Endodermal cell (in vitro differentiated cells): ENCODE measurements at places on chromosomes 3 and 15. TPM values are rescaled to one million over a fixed set of nuclear protein-coding genes. Genes with fewer than 3 reads are reported as not detected.

Gene HDAC11
- total RNA-seq = 14.0 and 17.0 TPM in 2 replicates

Gene CKMT1B
- 4.0 and 4.7 TPM in 2 replicates for total RNA-seq

Gene VIPR1
- 9.2 to 12.9 TPM (median 11.7 TPM) in 3 replicates for total RNA-seq

Gene ZCWPW2
- 0.75 TPM in 1 of 2 replicates, not detected in the other for total RNA-seq

Gene LRRC3B
- total RNA-seq = 0.31 TPM in 1 of 3 replicates, not detected in the others

Gene GP5
- total RNA-seq = 0.09 to 0.13 TPM in 2 of 3 replicates, not detected in the other

Gene PPM1L
- total RNA-seq = 3.3 and 3.5 TPM in 2 replicates

Gene FANCD2OS
- not detected in 3 replicates for total RNA-seq

Gene GOLGA8S
- total RNA-seq = 0.09 to 0.13 TPM in 2 of 3 replicates, not detected in the other

Gene ASB14
- total RNA-seq = not detected in 3 replicates

Gene LPP
- 104 and 105 TPM in 2 replicates for total RNA-seq

Gene PIGZ
- total RNA-seq = 0.25 and 0.31 TPM in 2 replicates

Gene SPRED1
- total RNA-seq = 56.0 to 61.7 TPM (median 56.6 TPM) in 3 replicates

Gene RPL22L1
- 119 and 134 TPM in 2 replicates for total RNA-seq

Gene GPR149
- not detected in 3 replicates for total RNA-seq

Gene SLC27A2
- total RNA-seq = 4.0 and 4.1 TPM in 2 replicates

Gene TRNT1
- total RNA-seq = 14.1 to 31.8 TPM (median 29.3 TPM) in 3 replicates

Gene BRK1
- total RNA-seq = 110 and 118 TPM in 2 replicates

Gene RFT1
- total RNA-seq = 25.5 to 35.2 TPM (median 34.7 TPM) in 3 replicates

Gene FAM81A
- 0.41 and 0.88 TPM in 2 replicates for total RNA-seq

Gene CRYBG3
- total RNA-seq = 8.1 to 17.2 TPM (median 9.7 TPM) in 3 replicates

Gene CIDEC
- not detected in 2 replicates for total RNA-seq

Gene UBAP1L
- total RNA-seq = 1.5 to 4.3 TPM (median 3.4 TPM) in 3 replicates

Gene CHDH
- 9.4 and 12.7 TPM in 2 replicates for total RNA-seq

Gene CD80
- total RNA-seq = 2.2 to 2.7 TPM (median 2.7 TPM) in 3 replicates

Gene IGSF10
- total RNA-seq = 0.12 to 0.24 TPM (median 0.19 TPM) in 3 replicates

Gene IQCF5
- not detected in 2 replicates for total RNA-seq

Gene AADAC
- total RNA-seq = not detected in 2 replicates

Gene ATP10A
- total RNA-seq = 0.81 and 1.2 TPM in 2 replicates

Gene SNRPN
- 299 and 323 TPM in 2 replicates for total RNA-seq

Gene TMC3
- total RNA-seq = not detected in 3 replicates

Gene LINGO1
- 19.7 and 23.9 TPM in 2 replicates for total RNA-seq
